ENCODE measurements at places on chromosomes 2 and 18.

- DNase-seq = no peak
Measured at GRCh38 chr2:118065921-118066511, 22.3 kb upstream of the INSIG2 start.

GRCh38 chr2:234710587-234710986 is 213.7 kb upstream of the ARL4C start:
- DNase-seq = no peak

- DNase-seq = no peak
Measured at GRCh38 chr18:13361431-13361830, 142.9 kb downstream of the LDLRAD4 start.

GRCh38 chr2:222568865-222569264 is 87.0 kb downstream of the FARSB start:
- no peak for DNase-seq

- no peak for DNase-seq
Measured at GRCh38 chr18:23998820-23999219, 15.7 kb upstream of the TTC39C start.

- no peak for DNase-seq
Measured at GRCh38 chr2:240554767-240555493, 2.9 kb downstream of the ANKMY1 start.

DNA sequence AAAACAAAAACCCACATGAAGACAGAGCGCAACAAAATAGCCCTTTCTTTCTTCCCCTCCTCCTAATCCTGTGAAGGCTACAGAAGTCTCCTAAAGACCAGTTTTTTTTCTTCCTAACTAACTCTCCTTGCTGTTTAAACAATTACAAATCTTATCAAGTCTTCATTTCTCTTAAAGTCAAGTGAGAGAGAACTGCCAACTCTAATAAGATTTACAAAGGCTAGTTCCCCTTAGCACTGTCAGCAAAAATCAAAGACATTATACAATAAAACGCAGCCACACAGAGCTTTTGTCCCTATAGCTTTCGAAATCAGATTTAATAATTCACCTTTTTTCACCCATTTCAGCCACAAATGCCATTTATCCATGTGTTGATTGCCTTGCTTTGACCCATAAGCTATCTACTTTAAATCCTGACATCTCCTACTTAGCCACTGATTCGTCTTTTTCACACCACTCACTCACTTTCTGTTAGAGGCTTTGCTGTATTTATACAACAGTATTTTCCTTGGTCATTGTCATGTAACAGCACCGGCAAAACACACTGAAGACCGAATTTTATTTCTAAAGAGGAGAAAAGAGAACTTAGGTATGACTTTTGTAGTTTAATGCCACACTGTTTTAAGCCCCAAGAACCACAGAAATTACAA is 5.9 kb downstream of the NRXN1 start:
- DNase-seq = no peak

DNA sequence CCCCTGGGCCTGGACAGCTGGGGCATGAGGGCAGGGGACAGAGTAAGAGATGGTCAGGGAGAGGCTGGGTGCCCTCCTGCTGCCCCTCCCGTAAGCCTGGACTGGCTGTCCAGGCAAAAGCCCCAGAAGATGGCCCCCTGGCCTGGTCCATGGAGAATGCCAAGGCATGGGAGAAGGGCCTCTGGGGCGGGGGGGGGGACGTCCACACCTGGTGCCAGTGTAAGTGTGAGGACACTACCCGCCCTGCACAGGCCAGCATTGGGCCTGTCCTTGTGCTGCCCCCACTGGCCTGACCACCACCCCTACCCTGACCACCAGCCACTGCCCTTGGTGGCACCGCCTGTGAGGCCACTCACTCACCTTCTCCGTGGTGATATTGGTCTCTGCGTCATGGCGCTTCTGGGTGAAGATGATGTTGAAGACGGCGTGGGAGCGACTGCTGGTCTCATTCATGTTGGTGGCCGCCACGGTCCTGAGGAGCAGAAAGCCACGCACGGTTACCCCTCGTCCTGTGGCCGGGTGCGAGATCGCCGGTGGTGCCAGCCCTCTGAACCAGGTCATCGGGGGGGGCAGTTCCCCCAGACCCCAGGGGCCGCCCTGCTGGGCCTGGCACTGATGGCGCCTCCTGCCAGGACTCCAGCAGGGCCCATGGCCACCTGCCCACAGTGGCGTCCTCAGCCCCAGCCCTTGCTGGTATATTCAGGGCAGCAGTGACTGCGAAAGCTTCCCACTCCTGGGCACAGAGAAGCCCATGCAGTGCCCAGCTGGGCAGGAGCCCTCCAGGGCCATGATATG is 35.2 kb downstream of the KIF1A start:
- DNase-seq = no peak

DNA sequence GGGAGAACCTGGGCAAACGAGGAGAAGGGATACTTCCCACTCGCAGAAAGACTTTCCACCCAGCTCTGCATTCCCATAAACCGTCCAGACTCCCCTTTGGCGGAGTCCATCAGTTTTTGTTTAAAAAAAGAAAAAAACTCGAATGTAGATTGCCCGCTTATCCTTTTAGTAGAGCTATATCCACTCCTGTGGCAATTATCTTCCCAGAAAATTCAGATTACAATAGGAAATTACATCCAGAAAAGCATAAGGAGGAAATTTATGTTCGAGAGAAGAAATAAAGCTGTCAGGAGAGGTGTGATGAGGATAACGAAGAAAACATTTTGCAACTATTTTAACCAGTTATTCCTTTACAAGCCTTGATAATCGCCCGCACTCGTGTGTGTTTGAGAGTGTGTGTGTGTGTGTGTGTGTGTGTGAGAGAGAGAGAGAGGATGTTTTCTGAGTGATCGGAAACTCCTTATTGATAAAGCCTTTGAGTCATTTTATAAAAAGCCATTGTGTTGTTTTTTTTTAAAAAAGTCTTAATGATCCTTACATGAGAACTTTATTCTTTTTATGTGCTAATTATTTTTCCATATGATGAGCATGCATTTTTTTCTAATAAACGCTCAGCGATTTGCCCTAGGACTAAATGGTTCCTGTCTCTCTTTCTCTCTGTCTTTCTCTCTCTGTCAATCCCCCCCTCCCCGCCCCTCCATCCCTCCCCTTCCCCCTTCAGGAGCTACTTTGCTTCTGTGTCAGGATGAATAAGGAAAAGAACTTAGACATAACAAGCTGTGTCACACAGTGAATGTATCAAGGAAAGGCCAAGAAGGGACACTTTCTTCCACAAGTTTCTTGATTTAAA is 1.1 kb upstream of the PPP3R1 start:
- peak; percentile 22 for DNase-seq

DNA sequence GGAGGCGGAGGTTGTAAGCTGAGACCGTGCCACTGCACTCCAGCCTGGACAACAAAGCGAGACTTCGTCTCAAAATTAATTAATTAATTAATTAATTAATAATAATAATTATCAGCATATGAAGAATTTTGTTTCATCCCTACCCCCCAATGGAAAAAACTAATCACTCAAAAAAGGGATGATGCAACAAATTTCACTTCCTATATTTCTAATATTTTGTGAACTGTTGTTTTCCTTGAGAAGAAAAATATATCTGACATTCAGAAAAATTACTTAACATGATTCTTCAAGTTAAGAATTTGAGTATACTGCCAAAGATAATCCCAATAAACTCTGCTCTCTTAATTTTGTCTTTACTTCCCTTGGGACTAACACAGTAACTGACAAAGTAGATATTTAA is 28.1 kb downstream of the EXOC6B start:
- no peak for DNase-seq

GRCh38 chr2:181657379-181657778 is 474 bp upstream of the CERKL start:
- DNase-seq = no peak

DNA sequence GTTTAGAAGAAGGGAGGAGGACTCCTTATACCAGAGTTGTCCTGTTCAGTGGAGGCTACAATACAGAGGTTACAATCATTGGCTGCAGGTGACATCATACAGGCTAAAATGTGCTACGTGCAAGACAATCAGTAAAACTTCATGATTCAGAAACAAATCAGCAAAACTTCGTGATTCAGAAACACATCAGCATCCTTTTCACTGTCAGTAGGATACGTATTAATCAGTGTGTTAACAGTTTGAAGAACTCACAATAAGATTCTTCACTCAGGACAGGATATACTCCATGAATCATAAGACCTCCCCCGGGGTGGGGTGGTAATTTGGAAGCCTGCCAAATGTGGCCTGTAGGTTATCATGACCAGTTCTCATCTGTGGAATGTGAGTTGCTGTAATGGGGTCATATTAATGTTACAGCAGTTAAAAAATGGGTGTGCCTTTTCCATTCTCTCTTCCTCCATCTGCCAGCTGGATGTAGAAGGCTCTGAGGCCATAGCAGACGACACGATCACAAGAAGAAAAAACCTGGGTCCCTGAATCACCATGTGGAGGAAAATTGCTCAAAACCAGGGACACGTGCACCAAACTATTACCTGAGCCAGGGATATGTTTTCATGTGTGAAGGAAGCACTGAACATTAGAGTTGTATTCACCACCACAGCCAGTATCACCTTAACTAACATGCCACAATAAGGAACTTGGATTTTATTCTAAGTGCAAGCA is 134.8 kb upstream of the CREB1 start:
- DNase-seq = no peak

GRCh38 chr18:350953-351572 is 83.2 kb upstream of the THOC1 start:
- no peak for DNase-seq

DNA sequence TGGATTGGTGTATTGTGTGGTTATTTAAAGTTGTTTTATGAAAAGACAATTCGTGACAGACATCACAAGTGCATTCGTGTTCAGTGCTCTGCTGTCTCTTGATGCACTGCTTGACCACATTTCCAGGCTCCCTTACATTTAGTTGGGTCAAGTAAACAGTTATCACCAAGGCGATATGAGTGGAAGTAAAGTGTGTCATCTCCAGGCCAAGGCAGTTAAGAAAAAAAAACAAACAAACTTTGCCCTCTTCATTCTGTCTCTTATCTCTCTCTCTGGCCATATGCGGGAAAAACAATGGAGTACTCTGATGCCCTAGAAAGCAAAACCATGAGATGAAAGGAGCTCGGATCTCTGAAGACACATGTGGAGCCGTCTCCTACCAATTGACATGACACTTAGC is 131.1 kb downstream of the DSEL start:
- DNase-seq = no peak

Measured in stimulated activated CD4-positive, alpha-beta T cell treated with anti-CD3 and anti-CD28 coated beads, Interleukin-2, amount 100 ng/mL, for 4 hours (primary cell).